Activated CD8-positive, alpha-beta memory T cell treated with anti-CD3 and anti-CD28 coated beads, Interleukin-2, amount 10 ng/mL, durations not matched to agents 7 days and 5 days (primary cell): ENCODE measurements at places on chromosomes 13 and 19. TPM values are rescaled to one million over a fixed set of nuclear protein-coding genes. Genes with fewer than 3 reads are reported as not detected.

- DNase-seq = peak; percentile 97
- peak overlapping the region; percentile 93 for H3K27ac ChIP-seq
- H3K4me3 ChIP-seq = peak overlapping the region; percentile 96
- H3K27me3 ChIP-seq = no peaks in the 10 kb centered on the region
- H3K36me3 ChIP-seq = peaks cover 24% of the 10 kb centered on the region
These were observed 8.4 kb downstream of the EMP3 start for GRCh38 chr19:48333467-48334384.

DNA sequence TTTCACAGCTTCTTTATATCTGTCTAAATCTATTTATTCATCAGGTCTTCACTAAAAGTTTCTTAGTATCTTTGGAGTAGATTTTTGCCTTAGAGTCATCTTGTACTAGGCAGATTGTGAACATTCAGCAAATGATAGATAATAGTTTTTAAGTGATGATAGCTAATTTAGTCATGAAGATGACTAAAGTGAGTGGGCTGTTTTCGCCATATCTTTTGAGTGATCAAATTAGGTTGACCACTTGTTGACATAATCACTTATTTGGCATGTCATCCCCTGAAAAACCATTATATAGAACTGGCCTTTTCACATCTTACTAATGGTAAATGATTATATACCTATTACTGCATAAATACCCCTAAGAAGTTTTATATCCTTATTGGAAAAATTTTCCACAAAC, 999.2 kb downstream of the PCDH17 start:
- H3K27ac ChIP-seq = no peak overlapping the region
- no peak for DNase-seq
- no peaks in the 10 kb centered on the region for H3K36me3 ChIP-seq
- no peak overlapping the region for H3K4me3 ChIP-seq
- no peaks in the 10 kb centered on the region for H3K27me3 ChIP-seq

The IL4I1 gene
- 1.7 TPM for total RNA-seq

DNA sequence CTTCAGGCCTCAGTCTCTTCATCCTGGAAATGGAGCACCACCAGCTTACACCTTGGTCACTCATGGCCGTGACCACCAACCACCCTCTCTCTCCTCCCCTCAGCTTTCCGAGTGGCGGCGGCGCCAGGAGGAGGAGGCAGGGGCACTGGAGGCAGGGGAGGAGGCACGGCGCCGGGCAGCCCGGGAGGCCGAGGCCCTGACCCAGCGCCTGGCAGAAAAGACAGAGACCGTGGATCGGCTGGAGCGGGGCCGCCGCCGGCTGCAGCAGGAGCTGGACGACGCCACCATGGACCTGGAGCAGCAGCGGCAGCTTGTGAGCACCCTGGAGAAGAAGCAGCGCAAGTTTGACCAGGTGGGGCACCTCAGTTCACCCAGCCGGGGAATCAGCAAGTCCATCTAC, 47.7 kb downstream of the KCNC3 start:
- DNase-seq = no peak
- no peaks in the 10 kb centered on the region for H3K4me1 ChIP-seq
- H3K4me3 ChIP-seq = no peak overlapping the region
- no peak overlapping the region for H3K27ac ChIP-seq
- peaks cover 1% of the 10 kb centered on the region for H3K36me3 ChIP-seq

GRCh38 chr13:111534751-111535522, 214.5 kb downstream of the TEX29 start:
- no peak overlapping the region for H3K4me3 ChIP-seq
- peaks cover 53% of the 10 kb centered on the region for H3K27me3 ChIP-seq
- no peak overlapping the region for H3K27ac ChIP-seq
- DNase-seq = no peak

DNA sequence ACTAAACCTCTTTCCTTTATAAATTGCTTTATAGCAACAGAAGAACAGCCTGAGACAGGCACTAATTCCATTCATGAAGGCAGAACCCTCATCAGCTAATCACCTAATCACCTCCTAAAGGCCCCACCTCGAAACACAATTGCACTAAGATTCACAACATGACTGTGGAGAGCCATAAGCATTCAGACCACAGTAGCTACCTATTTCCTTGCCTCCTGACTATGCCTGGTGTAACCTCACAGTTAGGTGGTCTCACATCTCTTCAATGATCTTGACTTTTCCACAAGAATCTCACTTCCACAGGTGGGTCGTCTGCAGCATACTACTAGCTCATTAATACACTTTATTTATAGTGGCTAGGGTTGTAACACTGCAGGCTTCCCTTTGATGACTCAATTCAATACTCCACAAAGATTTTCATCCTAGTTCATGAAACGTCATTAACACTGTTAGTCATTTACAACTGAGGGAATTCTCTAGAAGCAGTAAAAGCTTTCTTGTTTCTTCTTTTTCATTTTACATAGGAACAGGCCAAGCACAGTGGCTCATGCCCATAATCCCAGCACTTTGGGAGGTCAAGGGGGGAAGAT, 27.1 kb downstream of the STK24 start:
- no peaks in the 10 kb centered on the region for H3K27me3 ChIP-seq
- peaks cover 34% of the 10 kb centered on the region for H3K36me3 ChIP-seq
- peak overlapping the region; percentile 54 for H3K27ac ChIP-seq
- peaks cover 55% of the 10 kb centered on the region for H3K4me1 ChIP-seq

DNA sequence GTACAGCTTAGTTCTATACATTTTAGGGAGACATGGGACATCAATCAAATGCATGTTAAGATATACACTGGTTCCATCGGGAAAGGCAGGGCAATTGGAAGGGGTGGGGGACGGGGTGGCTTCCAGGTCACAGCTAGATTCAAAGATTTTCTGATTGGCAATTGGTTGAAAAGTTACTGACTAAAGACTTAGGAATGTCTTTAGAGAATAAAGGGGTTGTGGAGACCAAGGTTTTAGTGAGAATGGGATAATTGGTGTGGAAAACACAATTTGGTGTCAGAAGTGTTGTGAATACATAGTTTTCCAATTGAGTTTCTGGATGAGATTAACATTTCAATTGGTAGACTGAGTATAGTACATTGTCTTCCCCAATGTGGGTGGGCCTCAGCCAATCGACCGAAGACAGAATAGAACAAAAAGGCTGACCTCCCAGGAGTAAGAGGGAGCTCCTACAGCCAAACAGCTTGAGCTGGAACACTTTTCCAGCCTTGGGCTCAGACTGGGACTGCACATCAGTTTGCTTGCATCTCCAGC, 988 bp upstream of the CCDC169 start:
- H3K4me1 ChIP-seq = peaks cover 3% of the 10 kb centered on the region
- no peak for DNase-seq
- H3K27ac ChIP-seq = no peak overlapping the region
- peaks cover 37% of the 10 kb centered on the region for H3K27me3 ChIP-seq

The USPL1 gene
- 23.4 TPM for total RNA-seq

The ZSWIM4 gene
- 8.4 TPM for total RNA-seq

- no peaks in the 10 kb centered on the region for H3K36me3 ChIP-seq
- DNase-seq = no peak
- peaks cover 2% of the 10 kb centered on the region for H3K4me1 ChIP-seq
- no peak overlapping the region for H3K4me3 ChIP-seq
- no peak overlapping the region for H3K27ac ChIP-seq
- no peaks in the 10 kb centered on the region for H3K27me3 ChIP-seq
These were observed 90.9 kb upstream of the ZNF507 start for GRCh38 chr19:32254509-32254890.

- H3K4me1 ChIP-seq = peaks cover 12% of the 10 kb centered on the region
- DNase-seq = no peak
- no peak overlapping the region for H3K4me3 ChIP-seq
These were observed 20.7 kb downstream of the OBI1 start for GRCh38 chr13:78638216-78638615.

DNA sequence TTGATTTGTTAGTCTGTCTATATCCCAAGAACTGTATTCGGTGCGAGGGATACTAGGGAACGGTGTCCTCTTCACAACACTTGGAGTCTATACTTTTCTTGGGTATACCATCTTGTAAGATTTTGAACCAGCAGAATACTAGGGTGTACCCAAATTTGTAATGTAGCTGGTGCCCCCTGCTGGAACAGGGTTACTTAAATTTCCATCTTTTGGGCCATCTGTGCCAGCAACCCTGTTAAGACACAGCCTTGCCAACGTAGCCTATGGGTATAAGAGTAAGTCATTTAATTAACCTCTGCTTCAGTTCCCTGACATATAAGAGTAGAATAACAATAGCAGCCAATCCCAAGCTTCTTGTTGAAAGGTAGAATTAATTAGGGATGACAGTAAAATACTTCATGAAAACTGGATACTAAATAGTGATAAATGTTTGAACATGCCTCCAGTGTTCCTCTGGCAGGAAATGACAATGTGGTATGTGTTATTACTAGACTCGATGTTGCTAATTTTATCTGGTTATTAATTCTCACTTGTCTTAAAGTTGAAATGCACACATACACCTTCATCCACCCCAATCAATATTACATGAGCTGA, 607.6 kb downstream of the FGF9 start:
- H3K27me3 ChIP-seq = no peaks in the 10 kb centered on the region
- no peak overlapping the region for H3K27ac ChIP-seq
- no peak overlapping the region for H3K4me3 ChIP-seq
